Thymus (tissue), 14 donors: ENCODE measurements at places on chromosomes 16 and 17. TPM values are rescaled to one million over a fixed set of nuclear protein-coding genes. Genes with fewer than 3 reads are reported as not detected.
A peak's percentile ranks its signal among the peaks of the same experiment; 100 is the strongest.

DNA sequence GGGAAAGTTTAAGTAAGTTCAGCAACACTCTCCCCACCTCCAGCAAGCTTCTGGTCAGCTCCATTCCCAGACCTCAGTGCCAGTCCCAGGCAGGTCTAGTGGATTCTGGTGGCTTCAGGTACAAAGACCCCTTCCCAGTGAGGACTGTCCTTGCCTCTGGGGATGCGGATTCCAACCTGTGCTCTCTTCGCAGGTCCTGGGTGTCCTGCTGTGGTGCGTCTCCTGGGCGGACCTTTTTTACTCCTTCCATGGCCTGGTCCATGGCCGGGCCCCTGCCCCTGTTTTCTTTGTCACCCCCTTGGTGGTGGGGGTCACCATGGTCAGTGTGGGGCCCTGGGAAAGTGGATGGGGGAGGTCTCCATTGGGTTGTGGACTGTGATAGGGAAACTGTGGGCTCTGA is 21.8 kb downstream of the ABCC3 start:
- H3K27ac ChIP-seq = no peak overlapping the region
- no peaks in the 10 kb centered on the region for H3K36me3 ChIP-seq
- H3K4me3 ChIP-seq = no peak overlapping the region
- no peaks in the 10 kb centered on the region for H3K27me3 ChIP-seq
- H3K4me1 ChIP-seq = peaks cover 6% of the 10 kb centered on the region

- H3K27ac ChIP-seq = no peak overlapping the region
- no peaks in the 10 kb centered on the region for H3K27me3 ChIP-seq
- H3K36me3 ChIP-seq = no peaks in the 10 kb centered on the region
- no peak for DNase-seq
- no peak overlapping the region for H3K4me3 ChIP-seq
These were observed 17.4 kb downstream of the TNFRSF13B start for GRCh38 chr17:16954521-16954920.

GRCh38 chr16:22235839-22236745 is 30.0 kb downstream of the EEF2K start:
- H3K4me1 ChIP-seq = peaks cover 3% of the 10 kb centered on the region
- H3K4me3 ChIP-seq = no peak overlapping the region
- H3K36me3 ChIP-seq = no peaks in the 10 kb centered on the region

GRCh38 chr17:80861892-80862291 is 129.7 kb upstream of the CHMP6 start:
- H3K27ac ChIP-seq = peak overlapping the region; percentile 84
- H3K4me1 ChIP-seq = peaks cover 50% of the 10 kb centered on the region

DNA sequence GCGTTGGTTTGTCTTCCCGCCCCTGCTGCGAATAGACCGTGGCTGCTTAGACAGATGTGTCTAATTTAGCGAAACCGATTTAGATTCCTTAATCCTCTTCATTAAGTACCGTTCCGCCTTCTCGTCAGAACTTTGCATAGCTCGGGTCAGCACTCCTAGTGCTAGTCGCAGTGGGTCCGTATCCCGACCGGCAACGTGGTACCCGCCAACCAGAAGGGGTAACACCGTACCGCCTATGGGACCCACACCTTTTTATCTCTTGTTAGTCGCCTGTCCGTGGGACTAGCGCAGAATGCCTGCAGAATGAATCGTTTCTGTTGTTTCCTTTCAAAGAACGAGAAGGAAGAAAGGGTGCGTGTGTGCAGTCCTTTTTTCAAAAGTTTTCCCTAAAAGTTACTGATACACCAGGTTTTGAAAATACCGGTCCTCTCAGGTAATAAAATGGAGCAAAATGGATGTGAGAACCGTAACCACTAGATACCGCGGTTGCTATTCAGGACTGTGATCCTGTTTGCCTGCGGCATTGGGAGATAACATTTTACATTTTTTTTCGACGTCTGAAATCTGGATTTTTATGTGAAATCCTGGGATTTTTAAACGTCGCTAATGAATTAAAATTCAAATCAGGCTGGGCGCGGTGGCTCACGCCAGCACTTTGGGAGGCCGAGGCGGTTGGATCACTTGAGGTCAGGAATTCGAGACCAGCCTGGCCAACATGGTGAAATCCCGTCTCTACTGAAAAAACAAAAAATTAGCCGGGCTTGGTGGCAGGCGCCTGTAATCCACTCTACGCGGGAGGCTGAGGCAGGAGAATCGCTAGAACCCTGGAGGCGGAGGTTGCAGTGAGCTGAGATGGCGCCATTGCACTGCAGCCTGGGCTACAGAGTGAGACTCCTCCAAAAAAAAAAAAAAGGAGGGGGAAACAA is 998 bp upstream of the SRSF1 start:
- peaks cover 23% of the 10 kb centered on the region for H3K4me1 ChIP-seq
- H3K27ac ChIP-seq = peak overlapping the region; percentile 48
- H3K4me3 ChIP-seq = peak overlapping the region; percentile 68
- H3K27me3 ChIP-seq = no peaks in the 10 kb centered on the region

GRCh38 chr16:71217506-71217905 is 13.0 kb downstream of the HYDIN start:
- H3K27me3 ChIP-seq = no peaks in the 10 kb centered on the region
- H3K27ac ChIP-seq = no peak overlapping the region
- DNase-seq = no peak
- no peaks in the 10 kb centered on the region for H3K4me1 ChIP-seq
- no peak overlapping the region for H3K4me3 ChIP-seq
- H3K36me3 ChIP-seq = no peaks in the 10 kb centered on the region

DNA sequence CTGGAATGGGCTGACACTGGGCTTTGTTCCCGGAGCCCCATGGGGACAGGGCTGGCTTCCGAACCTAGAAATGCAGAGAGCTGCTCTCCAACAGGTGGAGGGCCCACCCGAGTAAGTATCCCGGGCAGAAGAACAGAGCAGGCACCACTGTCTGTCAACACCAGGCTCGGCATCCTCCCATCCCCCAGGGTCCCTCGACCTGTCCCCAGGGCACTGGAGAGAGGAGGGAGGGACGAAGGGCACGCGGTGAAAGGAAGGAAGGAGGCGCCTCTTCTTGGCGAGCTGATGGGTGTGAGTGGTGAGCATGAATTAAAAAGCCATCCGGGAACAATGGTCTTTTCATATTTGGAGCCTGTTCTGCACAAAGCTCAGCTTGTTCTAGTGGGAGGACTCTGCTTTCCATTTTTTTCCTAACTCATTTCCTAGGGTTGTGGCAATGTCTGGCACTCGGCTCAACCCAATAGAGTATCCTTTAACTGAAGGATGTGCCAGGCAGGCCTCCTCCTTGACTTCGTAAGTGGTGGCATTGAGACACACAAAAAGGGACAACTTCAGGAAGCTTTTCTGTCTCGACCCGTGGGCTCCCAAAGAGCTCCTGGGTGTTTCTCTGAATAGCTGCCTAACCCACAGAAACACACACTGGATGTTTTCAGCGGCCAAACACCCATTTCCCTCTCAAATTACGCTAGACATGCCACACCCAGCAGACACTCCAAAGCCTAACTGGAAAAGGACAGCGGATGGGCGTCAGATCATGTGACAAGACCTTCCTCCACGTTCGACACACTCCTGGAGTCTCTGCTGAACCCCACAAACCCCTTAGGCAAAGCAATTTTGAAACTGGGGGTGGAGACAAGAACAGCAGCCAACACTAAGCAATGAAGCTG is 47.7 kb downstream of the ZFHX3 start:
- no peak overlapping the region for H3K4me3 ChIP-seq
- no peaks in the 10 kb centered on the region for H3K27me3 ChIP-seq
- H3K36me3 ChIP-seq = no peaks in the 10 kb centered on the region
- DNase-seq = no peak

- H3K4me3 ChIP-seq = no peak overlapping the region
- no peak for DNase-seq
- H3K36me3 ChIP-seq = no peaks in the 10 kb centered on the region
- H3K27me3 ChIP-seq = no peaks in the 10 kb centered on the region
- no peak overlapping the region for H3K27ac ChIP-seq
- H3K4me1 ChIP-seq = no peaks in the 10 kb centered on the region
These were observed 35.1 kb downstream of the TMEM238L start for GRCh38 chr17:10768750-10769251.

- no peaks in the 10 kb centered on the region for H3K4me1 ChIP-seq
- H3K27me3 ChIP-seq = no peaks in the 10 kb centered on the region
- no peaks in the 10 kb centered on the region for H3K36me3 ChIP-seq
- no peak overlapping the region for H3K27ac ChIP-seq
- DNase-seq = no peak
- no peak overlapping the region for H3K4me3 ChIP-seq
These were observed 6.0 kb upstream of the LPCAT2 start for GRCh38 chr16:55502801-55503366.

- no peaks in the 10 kb centered on the region for H3K36me3 ChIP-seq
- H3K27ac ChIP-seq = no peak overlapping the region
- no peaks in the 10 kb centered on the region for H3K27me3 ChIP-seq
- no peak overlapping the region for H3K4me3 ChIP-seq
- no peak for DNase-seq
- no peaks in the 10 kb centered on the region for H3K4me1 ChIP-seq
These were observed 320.1 kb downstream of the SOX9 start for GRCh38 chr17:72440961-72441360.

DNA sequence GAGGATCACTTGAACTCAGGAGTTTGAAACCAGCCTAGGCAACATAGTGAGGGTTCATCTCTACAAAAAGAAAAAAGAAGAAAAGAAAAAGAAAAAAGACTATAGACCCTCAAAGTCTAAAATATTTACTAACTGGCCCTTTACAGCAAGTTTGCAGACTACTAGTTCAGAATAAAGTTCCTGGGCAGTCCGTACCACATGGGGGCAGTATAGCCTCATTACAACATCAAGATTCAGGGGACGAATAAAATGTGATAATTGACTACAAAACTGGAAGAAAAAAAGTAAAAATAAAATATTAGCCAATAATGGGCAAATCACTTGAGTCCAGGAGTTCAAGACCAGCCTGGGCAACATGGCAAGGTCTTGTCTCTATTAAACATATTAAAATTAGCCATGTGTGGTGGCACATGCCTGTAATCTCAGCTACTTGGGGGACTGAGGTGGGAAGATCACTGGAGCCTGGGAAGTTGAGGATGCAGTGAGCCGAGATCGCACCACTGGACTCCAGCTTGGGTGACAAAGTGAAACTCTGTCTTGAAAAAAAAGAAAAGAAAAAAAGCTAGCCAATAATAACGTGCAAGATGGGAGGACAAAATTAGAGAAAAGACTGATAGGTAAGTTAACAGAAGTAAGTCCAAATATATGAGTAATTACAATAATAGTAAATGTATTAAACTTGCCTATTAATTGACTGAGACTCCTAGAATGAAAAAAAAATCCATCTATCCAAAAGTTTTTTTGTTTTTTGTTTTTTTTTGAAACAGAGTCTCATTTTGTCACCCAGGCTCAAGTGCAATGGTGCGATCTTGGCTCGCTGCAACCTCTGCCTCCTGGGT is 129.4 kb upstream of the SEC14L1 start:
- H3K36me3 ChIP-seq = no peaks in the 10 kb centered on the region
- peaks cover 20% of the 10 kb centered on the region for H3K4me1 ChIP-seq
- no peak overlapping the region for H3K4me3 ChIP-seq

DNA sequence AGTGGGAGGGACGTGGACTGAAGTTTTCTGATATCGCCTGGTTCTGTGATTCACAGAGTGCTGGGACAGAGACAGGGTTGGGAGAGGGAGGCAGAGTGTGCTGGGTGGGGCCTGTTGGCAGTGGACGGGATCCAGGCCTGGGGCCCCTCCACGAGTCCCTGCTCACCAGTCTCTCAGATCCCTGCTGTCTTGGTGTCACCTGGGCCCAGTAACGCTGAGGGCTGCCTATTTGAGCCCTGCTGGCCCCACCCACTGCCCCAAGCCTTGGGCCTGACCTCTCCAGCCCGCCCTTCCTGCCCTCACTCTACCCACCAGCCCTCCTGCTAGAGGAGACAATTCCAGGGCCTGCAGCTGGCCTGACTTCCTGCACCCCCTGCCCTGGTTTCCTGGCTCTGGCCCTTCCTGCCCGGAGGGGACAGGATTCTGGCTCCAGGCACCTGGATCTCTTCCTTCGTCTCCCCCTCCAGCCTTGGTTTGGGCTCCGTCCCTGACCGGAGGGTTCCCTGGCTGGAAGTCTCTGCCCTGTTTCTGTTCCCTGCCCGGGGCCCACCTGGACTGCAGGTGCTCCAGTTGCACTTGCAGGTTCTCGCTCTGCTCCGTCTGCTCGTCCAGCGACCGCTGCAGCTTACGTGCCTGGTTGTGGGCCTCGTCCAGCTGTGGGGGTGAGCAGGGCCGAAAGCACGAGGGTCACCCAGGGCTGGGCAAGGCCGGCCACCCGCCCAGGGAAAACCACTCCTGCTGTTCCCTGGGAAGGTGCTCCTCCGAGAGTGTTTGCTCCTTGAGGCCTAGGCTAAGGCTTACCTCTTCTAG is 21.4 kb downstream of the CCDC102A start:
- H3K27me3 ChIP-seq = no peaks in the 10 kb centered on the region
- H3K4me1 ChIP-seq = peaks cover 5% of the 10 kb centered on the region
- H3K27ac ChIP-seq = no peak overlapping the region
- no peak overlapping the region for H3K4me3 ChIP-seq
- no peak for DNase-seq

- no peaks in the 10 kb centered on the region for H3K36me3 ChIP-seq
- H3K27ac ChIP-seq = no peak overlapping the region
- no peak for DNase-seq
- no peaks in the 10 kb centered on the region for H3K4me1 ChIP-seq
- H3K4me3 ChIP-seq = no peak overlapping the region
These were observed 14.5 kb downstream of the ZFHX3 start for GRCh38 chr16:73033271-73033998.

GRCh38 chr16:7805686-7806396 is 473.2 kb downstream of the RBFOX1 start:
- H3K36me3 ChIP-seq = no peaks in the 10 kb centered on the region
- H3K27ac ChIP-seq = no peak overlapping the region
- no peaks in the 10 kb centered on the region for H3K4me1 ChIP-seq
- no peak for DNase-seq

Gene SPATA22
- total RNA-seq = 0.33 TPM

Gene CRK
- total RNA-seq = 27.9 TPM

Gene GFAP
- 0.19 TPM for total RNA-seq

Gene EVI2B
- 19.3 TPM for total RNA-seq

Gene CORO1A
- total RNA-seq = 312 TPM

Gene SEZ6
- 0.09 TPM for total RNA-seq

Gene SLC47A1
- 0.33 TPM for total RNA-seq

Gene PGP
- total RNA-seq = 12.4 TPM

Gene ODAD4
- total RNA-seq = 0.61 TPM

Gene KCNJ2
- 5.3 TPM for total RNA-seq

Gene NEUROD2
- total RNA-seq = not detected
